ENCODE measurements at places on chromosomes 5 and 9.

DNA sequence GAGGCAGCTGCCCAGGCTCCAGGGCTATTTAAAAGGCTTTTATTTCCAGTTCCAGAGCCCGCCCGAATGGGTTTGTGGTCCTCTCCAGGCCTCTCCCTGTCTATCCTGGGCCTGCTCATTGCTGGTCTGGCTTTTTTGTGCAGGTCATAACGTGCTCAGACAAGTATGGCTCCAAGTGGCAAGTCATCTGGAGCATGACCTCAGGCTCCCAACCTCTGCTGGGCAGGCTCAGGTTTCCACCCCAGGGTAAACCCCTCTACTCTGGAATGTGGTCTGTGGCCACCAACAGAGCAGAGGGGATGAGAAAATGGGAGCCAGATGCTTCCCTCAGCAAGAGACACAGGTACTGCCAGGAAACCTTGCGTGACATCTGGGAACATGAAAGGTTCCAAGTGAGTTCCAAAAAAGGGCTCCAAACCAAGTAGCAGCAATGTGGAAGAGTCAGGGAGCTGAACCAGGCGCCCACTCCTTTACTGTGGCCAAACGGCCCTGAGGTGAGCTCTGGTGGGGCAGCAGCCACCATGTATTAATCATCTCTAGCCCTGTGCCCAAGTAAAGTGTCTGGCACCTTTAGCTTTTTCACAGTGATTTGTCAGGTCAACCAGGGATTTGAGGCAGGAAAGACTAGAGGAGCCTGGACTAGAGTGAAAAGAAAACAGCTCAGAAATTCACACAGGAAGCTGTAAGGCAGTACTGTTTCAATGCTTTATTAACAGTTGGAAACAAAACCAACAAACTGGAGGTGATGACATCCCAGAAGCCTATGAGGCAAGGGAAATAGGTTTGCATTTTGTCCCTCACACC lies 25.7 kb downstream of the PCDHGC5 start:
- no peak for DNase-seq

- no peak for DNase-seq
Observed at GRCh38 chr9:7341571-7341970, 458.0 kb downstream of the DMAC1 start.

DNA sequence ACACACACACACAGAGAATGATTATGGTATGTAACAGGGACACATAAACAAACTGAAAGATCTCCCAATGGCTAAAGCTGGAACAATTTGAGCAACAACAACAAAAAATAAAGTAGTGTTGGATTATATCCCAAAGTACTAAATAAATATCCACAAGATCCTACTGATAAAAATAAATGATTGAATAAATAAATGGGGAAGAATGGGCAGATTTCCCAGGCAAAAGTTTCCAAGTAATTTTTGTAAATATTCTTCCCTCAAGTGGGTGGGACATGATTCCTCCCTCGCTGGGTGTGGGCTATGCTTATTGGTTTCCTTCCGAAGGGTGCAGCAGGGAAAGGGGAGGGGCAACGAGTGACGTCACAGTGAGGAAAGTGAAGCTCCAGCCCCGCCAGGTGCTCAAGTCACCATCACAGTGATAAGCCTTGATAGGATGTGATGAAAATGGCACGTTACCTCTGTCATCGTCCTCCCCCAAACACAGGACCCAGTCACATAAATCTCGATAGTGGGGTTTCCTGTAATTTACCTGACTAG lies 295.3 kb downstream of the DRD1 start:
- no peak for DNase-seq

DNA sequence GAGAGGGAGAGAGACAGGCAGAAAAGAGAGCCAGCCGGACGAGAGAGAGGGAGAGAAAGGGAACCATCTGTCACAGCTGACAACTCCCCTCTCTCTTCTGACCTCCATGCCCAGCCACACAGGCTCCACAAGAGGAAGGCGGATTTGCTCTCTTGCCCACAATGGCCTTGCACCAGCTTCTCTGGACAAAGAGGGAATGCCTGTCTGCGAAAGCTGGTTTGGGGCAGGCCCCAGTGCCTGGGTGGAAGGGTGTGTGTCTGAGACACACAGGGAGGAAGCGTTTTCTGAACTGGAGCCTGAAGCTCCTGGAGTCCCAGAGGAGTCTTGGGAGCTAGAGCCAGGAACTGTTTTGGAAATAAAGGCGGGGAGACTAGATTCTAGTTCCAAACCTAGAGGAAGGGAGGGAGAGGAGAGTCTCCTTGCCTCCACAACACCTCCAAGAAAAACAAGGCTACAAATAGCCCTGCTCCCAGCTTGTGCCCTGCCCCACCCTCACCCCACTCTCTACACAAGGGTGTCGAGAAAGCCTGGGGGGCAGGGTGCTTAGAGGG lies 12.5 kb downstream of the C1QTNF2 start:
- DNase-seq = peak; percentile 50

GRCh38 chr5:65895891-65896290 lies 30.5 kb upstream of the ERBIN start:
- no peak for DNase-seq

DNA sequence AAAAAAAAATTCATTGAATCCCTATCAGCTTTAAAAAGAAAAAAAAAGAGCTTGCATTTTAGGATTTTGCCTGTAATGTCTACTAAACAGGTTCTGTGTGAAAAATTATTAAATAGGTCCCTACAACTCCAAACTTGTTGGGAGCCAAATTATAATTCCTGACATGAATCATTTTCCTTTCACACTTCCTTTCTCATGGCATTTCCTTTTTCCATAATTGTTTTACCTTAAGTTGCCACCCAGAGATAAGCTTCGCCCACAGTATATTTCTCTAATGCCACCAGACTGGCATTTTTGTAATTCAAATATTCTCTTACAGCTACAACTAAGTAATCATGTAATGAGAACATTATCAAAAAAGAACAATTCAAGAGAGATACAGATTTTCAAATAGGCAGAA lies 348.8 kb downstream of the EFNA5 start:
- DNase-seq = no peak

- no peak for DNase-seq
Observed at GRCh38 chr9:16458696-16459420, 411.6 kb downstream of the BNC2 start.

DNA sequence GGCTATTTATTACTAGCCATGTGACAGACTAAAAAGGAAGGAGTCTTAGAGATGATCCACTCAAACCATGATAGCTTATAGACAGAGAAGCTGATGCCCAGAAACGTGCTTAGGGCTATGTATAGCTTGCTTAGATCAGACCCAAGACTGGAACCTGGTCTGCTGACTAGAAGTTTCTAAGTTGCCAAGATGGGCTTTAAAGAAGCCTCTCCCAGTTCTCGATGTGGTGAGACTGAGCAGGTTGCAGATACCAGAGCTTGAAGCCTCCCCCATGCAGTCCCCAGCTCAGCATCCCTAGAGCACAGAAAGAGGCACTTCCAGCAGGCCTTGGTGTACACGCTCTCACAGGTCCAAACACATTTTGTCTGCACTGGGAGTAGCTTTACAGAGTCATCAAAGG lies 51.1 kb upstream of the ATP10B start:
- DNase-seq = no peak

GRCh38 chr5:94024101-94024500 lies 282.7 kb upstream of the POU5F2 start:
- DNase-seq = no peak

- DNase-seq = no peak
Observed at GRCh38 chr9:71980266-71981190, 69.1 kb downstream of the C9orf85 start.

GRCh38 chr5:28110781-28111180 lies 1072.4 kb upstream of the CDH9 start:
- no peak for DNase-seq

- DNase-seq = no peak
Observed at GRCh38 chr9:134597041-134597913, 44.3 kb upstream of the COL5A1 start.

GRCh38 chr5:86175224-86175623 lies 442.5 kb upstream of the COX7C start:
- no peak for DNase-seq

DNA sequence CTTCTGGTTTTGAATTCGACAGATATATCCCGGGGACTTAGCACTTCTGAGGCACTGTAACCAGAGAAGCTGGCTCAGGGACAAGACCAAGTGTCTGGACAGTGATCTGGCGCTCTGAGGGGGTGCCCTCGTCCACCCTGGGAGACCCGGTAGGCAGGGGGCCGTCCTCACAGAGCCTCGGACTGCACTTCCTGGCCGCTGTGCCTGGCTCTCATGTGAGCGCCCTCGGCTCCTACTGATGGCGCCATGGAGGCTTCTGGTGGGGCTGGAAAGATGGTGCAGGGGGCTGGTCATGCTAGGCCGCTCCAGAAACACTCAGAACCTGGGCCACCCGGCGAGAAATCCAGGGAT lies 18.8 kb upstream of the SLC6A3 start:
- DNase-seq = no peak

- no peak for DNase-seq
Observed at GRCh38 chr5:157543825-157544622, 31.6 kb downstream of the ADAM19 start.

GRCh38 chr5:144944936-144945335 lies 774.3 kb downstream of the KCTD16 start:
- DNase-seq = no peak

DNA sequence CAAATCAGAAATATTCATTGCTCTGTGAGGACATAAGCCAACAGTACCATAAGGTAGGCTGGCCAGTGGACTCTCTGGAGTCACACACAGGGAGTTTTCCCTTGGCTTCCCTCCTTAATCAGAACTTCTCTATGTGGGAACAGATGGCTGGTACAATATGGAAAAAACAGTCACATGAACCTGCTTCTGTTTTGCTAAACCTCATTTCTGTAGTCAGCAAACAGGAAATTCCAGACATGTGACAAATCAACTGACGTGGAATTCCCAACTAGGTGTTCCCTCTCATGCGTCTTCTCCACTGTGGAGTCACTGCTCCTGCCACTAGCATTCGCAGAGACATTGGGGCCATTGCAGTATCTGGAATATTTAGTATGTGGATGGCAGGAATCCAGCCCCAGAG lies 617.6 kb downstream of the KIF4B start:
- DNase-seq = no peak

DNA sequence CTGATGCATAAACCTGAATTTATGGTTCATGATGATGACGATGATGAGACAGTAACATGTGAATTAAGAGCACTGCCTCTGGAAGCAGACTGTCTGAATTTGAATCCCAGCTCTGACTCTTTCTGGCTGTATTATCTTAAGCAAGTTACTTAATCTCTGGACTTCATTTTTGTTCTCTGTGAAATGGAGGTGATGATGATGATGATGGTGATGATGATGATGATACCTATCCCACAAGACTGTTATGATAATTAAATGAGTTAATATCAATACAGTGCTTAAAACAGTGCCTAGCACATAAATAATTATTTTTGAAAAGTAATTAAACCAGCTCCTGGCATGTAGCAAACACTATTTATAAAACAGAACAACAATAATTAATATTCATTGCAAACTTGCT lies 13.2 kb upstream of the AGGF1 start:
- no peak for DNase-seq

DNA sequence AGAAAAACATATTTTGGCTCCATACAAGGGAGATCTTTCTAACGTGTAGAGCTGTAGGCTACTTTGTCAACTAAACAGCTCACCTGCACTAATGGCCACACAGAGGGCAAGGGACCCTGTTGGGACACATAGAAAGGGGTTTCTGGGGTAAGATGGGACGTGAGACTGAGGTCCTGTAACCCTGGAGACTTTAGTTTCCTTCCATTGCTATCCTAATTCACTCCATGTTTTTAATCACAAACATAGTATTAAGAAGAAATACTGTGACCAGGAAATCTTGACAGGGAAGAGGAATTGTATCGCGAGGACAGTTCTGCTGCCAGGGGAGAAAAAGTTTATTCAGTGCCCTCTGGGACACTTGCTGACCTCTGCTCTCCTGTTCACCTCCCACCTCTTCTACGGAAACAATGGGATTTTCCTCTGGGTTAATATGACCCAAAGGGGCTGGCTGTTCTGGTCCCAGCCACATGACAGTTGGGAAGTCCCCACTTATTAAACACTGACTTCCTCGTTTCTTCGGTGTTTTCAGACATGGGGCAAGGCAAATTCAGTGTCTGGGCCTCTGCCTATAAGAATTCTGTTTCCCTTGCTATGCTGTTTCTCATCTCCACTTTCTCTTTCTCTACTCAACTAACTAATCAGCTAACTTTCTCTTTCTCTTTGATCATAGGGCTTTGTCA lies 106.9 kb upstream of the SEMA6A start:
- DNase-seq = no peak

- no peak for DNase-seq
Observed at GRCh38 chr9:75601280-75601679, 289.2 kb upstream of the PCSK5 start.

DNA sequence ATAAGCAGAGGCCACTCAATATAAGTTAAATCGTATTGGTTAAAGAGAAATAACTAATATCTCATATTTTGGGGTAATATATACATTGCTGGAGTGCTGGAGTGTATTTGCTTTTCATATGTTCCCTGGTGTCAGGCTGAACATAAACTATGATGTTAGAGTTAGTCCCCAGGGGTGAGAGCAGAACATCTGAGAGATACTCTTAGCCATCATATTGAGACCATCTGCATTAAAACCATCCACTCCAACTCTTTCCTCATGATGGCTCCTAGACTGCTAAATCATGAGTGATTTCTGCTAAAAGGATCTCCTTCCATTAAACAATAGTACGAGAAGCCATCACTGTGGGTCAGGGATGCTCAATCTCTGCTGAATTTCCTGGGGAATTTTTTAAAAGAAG lies 436.2 kb downstream of the DTWD2 start:
- no peak for DNase-seq

GRCh38 chr9:96020792-96021550 lies 145.5 kb downstream of the ERCC6L2 start:
- DNase-seq = no peak

DNA sequence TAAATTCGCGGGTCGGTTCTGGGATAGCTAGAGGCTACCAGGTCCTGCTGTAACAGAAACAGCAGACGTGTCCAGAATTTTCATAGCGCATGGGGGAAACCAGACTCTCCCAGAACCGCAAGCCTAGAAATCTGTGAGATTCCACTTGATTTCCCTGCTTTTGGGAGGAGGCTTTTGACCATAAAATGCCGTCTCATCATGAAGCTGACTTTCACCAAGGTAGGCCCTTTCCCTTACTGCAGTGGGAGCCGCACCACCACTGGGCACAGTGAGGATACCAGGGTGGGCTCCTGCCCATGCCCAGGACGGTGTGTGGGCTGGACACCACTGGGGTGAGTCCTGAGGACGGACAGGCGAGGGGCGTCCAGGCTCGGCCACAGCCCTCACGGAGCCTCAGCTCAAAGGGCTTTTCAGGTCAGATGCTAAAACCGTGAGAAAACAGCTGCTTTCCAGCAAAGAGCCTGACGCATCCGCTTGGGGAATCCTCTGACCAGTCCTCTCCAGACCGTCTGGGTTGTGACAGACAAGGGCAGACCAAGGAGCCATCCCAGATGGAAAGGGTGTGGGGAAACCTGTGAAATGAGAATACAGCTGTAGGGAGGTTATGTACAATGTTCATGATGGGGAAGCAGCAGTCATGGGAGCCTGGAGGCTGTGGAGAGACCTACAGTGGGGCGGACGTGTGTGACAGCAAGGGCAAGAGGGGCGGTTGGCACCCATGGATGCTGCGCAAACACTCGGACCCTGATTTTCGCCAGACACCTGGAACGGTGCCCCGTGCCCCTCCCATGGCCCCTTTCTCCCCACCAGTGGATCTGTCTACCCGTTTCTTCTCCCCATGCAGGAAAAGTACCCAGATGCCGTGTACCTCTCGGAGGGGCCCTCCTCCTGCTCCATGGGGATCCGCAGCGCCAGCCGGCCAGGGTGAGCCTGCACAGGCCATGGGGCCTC lies 59.2 kb downstream of the IPPK start:
- peak; percentile 53 for DNase-seq
